Retina (tissue), 1 donor: ENCODE measurements at places on chromosomes 11 and 22.
A peak's percentile ranks its signal among the peaks of the same experiment; 100 is the strongest.

- no peak for DNase-seq
Measured at GRCh38 chr11:15955595-15955994, 400.8 kb downstream of the SOX6 start.

DNA sequence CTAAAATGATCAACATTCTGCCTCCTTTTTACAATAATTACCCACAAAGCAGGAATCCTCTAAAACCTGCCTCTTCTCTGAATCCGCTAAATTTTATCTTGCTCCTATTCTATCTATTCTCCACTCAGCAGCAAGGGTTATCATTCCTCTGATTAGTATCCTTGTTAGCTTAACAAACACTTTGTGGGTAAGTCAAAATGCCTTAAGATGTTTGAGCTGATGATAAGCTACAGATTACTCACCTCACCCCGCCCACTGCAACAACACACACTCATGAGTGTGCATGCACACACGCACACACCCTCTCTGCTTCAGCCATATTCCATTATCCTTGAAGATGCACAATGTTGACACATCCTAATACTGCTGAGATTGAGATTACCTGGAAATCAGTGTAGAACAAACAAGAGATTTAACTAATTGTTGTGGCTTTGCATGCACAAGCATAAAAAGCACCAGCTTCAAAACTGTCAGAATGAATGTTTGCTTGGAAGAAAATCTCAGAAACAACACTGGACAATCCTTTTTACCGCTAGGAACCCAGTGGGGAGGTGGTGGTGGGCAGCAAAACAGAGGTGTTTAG, 130.9 kb downstream of the BBOX1 start:
- DNase-seq: no peak

DNA sequence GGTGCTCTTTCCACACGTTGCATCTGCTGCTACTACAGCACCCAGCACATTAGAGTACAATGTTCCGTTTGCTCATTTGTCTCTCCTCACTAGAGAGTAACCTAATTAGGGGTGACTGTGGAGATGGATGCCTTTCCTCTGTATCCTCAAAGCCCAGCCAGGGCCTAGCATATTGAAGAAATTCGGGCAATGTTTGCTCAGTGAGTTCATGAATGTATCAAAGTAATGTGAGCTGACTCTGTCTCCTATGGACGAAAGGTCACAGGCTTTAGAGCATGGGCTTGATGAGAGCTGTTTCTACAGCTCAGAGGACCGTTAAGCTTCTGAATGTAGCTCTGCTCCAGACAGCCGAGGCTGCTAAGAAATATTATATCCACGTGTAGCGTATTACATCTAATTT, 67.5 kb downstream of the C11orf58 start:
- no peak for DNase-seq

- DNase-seq: no peak
Measured at GRCh38 chr11:133263332-133263731, 269.0 kb downstream of the OPCML start.

DNA sequence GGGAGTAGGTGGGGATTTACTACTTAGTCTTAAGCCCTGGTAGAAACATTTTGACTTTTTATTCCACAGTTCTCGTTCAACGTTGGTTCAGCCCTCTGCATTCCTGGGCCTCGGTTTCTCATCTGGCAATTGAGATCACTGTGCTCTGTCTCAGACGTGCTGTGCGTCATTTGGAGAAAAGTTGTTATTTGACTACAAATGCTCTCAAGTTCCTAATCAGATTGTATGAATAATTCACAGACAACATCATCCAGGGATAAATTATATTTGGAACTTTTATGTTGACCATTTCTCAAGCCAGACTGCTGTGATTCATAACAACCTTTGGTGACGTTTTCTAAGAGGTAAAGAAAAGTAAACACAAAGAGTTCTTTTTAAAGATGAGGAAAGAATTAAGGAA, 69.2 kb downstream of the BLID start:
- no peak for DNase-seq

DNA sequence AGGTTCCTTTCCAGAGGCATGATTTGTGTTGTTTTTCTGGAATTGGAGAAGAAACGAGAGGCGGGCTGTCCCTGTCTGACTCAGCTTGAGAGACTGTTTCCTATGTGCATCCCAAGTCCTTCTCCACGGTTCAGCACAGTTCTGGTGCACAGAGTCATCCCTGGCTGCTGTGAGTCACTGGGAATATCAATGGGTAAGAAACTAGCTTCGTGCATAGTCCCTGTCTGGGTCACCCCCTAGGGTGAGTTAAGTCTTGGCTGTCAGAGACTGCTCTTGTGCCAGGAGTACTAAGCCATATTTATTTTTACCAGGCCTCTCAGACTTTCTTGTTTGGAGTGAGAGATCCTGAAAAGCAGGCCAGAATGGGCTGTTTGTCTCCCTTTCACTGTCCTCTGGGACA, 2.4 kb upstream of the LRP4 start:
- DNase-seq: no peak

- peak; percentile 81 for DNase-seq
Measured at GRCh38 chr11:2533587-2534133, 88.9 kb downstream of the KCNQ1 start.

DNA sequence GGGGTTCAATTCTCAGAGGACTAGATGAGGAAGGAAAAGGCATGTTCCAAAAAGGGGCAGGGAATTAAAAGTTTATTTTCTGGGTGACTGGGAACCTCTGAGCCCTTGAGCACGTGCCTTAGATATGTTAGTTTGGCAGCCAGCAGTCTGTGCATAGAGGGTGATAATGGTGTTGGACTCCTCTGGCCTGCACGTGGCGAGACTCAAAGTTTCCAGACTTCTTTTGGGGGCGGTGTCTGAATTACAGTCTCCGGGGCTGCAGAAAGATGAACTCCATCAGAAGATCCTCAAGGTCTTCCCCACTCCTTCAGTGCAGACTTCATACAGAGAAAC, 861 bp upstream of the ZNRF3 start:
- DNase-seq: no peak

DNA sequence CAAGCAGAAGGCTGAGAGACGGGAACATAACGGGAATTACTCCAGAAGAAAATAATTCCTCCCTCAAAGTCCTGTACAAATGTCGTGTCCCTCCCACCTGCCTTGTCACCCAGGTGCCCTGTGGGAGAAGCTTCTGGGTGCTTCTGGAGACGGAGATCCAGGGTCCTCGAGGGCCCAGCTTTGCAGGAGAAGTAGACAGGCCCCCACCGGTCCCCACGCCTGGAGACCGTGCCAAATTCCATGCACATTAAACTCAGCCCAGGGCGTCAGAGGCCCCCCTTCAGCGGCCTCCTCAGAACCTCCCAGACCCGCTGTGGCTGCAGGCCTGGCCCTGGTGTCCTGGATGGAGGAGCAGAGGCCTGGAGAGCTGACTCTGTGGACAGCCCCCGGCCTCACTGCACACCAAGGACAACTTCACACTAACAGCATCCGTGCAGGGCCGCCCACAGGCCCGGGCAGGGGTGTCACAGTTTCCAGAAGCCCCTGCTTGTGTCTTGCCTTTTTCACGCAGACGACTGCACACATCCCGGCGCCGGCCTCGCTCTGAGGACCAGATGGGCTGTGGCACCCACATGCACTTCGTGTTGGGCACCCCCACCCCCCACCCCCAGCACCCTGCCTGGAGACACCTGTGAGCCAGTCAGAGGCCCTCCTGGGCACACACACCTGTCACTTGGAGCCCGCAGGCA, 734.3 kb downstream of the BRD1 start:
- DNase-seq: no peak

DNA sequence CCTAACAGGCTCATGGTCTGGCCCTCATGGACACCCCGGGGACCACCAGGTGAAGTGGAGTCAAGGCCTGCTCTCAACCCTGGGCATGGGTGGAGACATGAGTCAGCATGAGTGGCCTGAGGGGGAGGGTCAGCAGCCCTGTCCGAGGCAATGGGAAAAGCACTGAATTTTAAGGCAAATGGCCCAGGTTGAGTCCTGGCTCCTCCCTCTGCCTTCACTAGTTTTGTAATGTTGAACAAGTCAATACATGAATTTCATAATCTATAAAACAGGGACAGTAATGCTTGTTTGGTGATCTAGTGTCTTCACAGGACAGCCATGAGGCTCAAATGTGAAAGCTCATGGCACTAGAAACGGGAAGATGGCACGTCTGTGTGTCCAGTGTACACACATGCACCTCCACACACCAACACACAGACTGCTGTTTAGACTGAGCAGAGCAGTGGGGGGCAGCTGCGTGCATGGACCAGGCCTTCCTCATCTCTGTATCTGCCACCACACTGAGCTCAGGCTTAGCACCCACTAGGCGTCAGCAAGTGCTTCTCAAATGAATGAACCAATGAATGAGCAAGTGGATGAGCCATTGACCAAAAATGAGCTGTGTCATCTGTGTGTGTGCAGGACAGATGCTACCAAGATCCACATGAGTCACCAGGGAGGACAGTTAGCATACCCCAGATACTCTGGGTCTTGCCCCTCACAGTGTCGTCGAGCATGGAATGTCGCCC, 63.4 kb downstream of the NRXN2 start:
- no peak for DNase-seq

GRCh38 chr22:40726514-40726913, 47.2 kb downstream of the MCHR1 start:
- DNase-seq: no peak

- peak; percentile 51 for DNase-seq
Measured at GRCh38 chr11:116605543-116606459, 167.0 kb downstream of the BUD13 start.

- DNase-seq: no peak
Measured at GRCh38 chr11:111006227-111006626, 239.3 kb upstream of the POU2AF2 start.

DNA sequence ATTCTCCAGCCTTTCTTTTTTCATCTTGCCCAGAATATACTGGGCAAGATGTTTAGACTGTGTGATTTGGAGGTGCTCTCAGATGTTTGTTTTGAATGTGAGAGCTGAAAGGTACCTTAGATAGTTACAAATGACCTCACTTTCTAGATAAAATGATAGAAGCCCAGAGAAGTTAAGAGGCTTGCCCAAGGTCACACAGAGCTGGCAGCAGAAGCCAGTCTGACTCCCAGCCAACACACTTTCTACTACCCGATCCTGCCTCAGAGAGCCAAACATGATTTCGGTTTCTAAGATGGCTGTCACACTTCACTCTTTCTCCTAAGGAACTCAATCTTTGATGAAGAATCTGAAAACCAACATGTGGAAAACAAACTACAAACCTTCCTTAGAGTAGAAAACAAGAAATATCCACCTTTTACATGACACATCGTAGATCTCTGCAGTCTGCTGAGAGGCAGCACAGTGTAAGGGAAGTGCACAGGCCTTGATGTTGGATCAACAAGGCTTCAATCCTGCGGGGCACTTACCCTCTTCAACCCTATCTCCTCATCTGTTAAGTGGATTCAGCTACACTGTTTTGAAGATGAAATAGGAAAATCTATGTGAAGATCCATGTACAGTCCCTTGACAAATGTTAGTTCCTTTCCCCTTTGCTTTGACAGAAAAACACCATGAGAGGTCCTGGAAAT, 58.6 kb downstream of the SYTL2 start:
- DNase-seq: no peak

GRCh38 chr11:45180179-45180847, 33.9 kb downstream of the PRDM11 start:
- peak; percentile 65 for DNase-seq
